ENCODE measurements at places on chromosomes 1 and 21.

GRCh38 chr21:45132841-45133573 is 58.6 kb downstream of the ADARB1 start:
- no peak for DNase-seq
- H3K27ac ChIP-seq = no peak overlapping the region
- H3K27me3 ChIP-seq = no peaks in the 10 kb centered on the region
- H3K4me1 ChIP-seq = no peaks in the 10 kb centered on the region
- H3K36me3 ChIP-seq = no peaks in the 10 kb centered on the region

DNA sequence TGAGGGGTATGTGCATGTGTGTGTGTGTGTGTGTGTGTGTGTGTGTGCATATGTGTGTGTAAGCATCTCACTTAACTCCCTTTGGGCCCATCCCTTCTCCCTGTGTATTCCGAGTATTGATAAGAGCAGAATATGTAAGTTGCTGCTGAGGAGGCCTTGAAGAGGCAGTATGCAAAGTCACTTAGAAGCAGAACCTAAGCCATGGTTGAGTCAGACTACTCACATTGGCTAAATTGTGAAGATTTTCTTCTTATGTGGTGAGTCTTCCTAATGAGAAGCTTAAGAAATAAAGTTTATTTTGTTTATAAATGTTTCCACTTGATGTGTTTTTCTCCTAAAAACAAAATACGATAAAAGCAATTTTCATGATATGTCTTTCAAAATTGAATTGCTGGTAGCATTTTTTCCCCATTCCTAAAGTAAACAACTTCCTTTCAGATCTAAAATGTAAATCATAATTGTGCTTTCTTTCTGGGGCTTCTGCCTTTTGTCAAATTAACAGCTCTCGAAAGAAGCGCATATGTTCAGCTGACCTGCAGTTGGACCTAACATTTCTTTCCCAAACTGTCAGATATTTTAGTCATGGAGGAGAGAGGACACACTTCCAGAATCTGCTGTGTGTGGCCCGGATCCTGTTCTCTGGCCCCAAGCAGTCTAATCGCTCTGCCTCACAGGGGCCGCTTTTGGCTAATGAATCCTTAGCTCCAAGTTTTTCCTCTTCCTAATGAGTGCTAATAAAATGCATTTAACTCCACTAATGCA is 284.0 kb downstream of the DUSP10 start:
- no peak for DNase-seq
- H3K4me1 ChIP-seq = no peaks in the 10 kb centered on the region
- H3K4me3 ChIP-seq = no peak overlapping the region
- H3K27ac ChIP-seq = no peak overlapping the region

- no peaks in the 10 kb centered on the region for H3K27me3 ChIP-seq
- no peak for DNase-seq
- H3K27ac ChIP-seq = peak overlapping the region; percentile 86
- no peak overlapping the region for H3K4me3 ChIP-seq
- H3K36me3 ChIP-seq = no peaks in the 10 kb centered on the region
- H3K4me1 ChIP-seq = peaks cover 5% of the 10 kb centered on the region
Measured at GRCh38 chr1:172003766-172004530, 162.7 kb downstream of the DNM3 start.

DNA sequence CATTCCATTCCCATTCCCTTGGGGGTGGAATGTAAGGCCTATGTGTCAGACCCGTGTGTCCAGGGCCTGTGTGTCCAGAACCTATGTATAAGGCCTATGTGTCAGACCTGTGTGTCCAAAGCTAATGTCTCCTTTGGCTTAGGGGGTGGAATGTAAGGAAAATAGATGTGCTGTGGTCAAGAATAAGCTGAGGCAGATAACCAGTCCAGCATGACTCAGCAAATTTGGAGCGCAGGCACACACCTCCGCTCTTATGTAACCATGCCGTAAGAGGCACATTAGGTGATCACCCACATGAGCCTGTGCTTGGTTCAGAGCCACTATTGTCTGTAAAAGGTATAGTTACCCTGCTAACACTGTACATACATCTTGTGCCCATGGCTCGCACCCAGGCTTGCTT is 150.8 kb upstream of the SGIP1 start:
- no peak overlapping the region for H3K4me3 ChIP-seq
- no peaks in the 10 kb centered on the region for H3K4me1 ChIP-seq
- H3K27ac ChIP-seq = no peak overlapping the region
- no peaks in the 10 kb centered on the region for H3K36me3 ChIP-seq
- no peaks in the 10 kb centered on the region for H3K27me3 ChIP-seq
- DNase-seq = no peak

DNA sequence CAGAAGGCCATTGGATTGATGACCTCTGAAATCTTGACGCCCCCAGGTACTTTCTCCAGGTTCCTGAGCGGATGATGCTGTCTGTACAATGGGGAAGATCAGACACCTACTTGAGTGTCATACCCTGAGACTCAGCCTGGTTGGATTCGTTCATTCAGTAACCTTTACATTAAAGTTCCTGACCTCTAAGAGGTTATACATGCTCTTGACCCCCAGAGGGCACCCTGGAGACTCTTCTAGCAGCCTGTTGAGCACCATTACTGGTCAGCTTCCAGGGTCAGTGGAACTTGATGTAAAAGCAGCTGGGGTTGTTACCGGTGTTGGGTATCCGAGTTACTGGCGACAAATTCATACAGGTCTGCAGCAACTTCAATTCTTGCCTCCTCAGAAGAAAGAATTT is 114.3 kb upstream of the ZNF678 start:
- no peak overlapping the region for H3K27ac ChIP-seq
- H3K4me3 ChIP-seq = no peak overlapping the region
- no peaks in the 10 kb centered on the region for H3K36me3 ChIP-seq
- peaks cover 2% of the 10 kb centered on the region for H3K27me3 ChIP-seq

- no peaks in the 10 kb centered on the region for H3K36me3 ChIP-seq
- H3K27me3 ChIP-seq = no peaks in the 10 kb centered on the region
- no peak for DNase-seq
- no peak overlapping the region for H3K27ac ChIP-seq
Measured at GRCh38 chr1:154524881-154525280, 22.7 kb upstream of the SHE start.

DNA sequence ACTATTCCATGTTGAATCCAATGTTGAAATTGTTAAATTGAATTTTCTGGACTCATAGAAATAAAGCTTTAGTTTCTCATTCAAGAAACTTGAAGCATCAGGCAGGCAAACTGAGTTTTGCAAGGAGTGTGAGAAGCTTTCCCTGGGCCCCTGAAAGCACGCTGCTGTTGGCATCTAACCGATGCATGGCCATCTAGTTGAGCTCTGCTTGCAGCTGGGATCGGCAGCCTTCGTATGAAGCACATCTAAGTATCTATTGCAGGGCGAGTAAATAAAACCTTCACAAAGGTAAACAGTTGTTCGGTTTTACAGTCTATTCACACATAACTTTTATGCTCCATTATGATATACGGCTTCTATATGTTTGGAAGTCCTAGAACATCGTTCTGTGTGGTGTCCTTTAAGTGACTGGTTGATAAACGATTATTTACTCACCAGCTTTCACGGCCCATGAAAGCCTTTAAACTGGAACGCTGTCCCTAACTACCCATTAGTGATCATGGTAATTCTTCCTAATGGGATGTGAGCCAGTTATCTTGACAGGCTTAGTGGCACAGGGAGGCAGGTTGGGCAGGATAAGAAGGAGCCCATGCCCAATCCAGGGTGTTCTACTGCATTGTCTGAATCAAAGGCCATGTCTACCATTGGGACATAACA is 71.7 kb downstream of the SEC16B start:
- H3K27ac ChIP-seq = no peak overlapping the region
- no peak for DNase-seq
- H3K36me3 ChIP-seq = no peaks in the 10 kb centered on the region

DNA sequence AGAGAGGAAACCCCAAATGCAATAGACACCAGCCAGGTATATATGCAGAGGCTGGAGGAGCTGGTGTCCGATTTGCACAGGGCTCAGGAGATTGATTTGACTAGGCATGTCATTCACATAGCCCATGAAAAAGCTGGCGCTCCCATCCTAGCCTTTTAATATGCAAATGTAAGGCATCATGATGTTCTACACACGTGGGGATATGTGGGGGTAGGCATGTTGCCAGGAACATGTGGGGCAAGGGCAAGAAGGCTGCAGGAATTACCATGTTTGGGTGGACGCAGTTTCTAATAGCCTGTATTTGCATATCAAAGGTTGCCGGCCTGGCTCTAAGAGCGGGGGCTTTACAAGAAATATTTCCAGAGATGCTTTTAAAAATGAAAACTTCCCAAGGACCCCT is 11.7 kb upstream of the SH3GLB1 start:
- no peak for DNase-seq
- no peaks in the 10 kb centered on the region for H3K4me1 ChIP-seq
- no peak overlapping the region for H3K4me3 ChIP-seq
- no peak overlapping the region for H3K27ac ChIP-seq
- no peaks in the 10 kb centered on the region for H3K36me3 ChIP-seq

GRCh38 chr1:190320952-190321351 is 156.7 kb downstream of the BRINP3 start:
- H3K36me3 ChIP-seq = no peaks in the 10 kb centered on the region
- H3K27ac ChIP-seq = no peak overlapping the region
- no peaks in the 10 kb centered on the region for H3K27me3 ChIP-seq
- H3K4me1 ChIP-seq = no peaks in the 10 kb centered on the region
- no peak for DNase-seq

DNA sequence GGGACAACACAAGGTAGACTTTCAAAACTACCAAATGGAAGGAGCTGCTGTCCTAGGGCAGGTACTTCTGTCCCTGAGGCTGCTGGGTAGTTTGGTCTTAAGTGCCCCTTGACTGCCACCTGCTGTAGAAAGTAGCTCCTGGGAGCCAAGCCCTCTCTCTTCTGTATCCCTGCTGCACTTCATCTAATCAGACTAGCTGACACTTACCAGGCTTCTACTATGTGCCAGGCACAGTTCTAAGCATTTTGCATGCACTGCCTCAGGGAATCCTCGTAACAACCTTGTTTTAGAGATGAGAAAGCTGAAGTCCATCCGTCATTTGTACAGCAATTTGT is 15.9 kb upstream of the SRSF4 start:
- no peak overlapping the region for H3K4me3 ChIP-seq
- no peak overlapping the region for H3K27ac ChIP-seq
- H3K4me1 ChIP-seq = peaks cover 5% of the 10 kb centered on the region
- DNase-seq = no peak

- no peak for DNase-seq
- no peak overlapping the region for H3K4me3 ChIP-seq
- no peaks in the 10 kb centered on the region for H3K4me1 ChIP-seq
- H3K27ac ChIP-seq = no peak overlapping the region
Measured at GRCh38 chr1:107434361-107434693, 293.5 kb downstream of the NTNG1 start.

GRCh38 chr1:79469139-79469538 is 462.6 kb upstream of the ADGRL4 start:
- H3K4me1 ChIP-seq = no peaks in the 10 kb centered on the region
- no peak overlapping the region for H3K27ac ChIP-seq
- no peaks in the 10 kb centered on the region for H3K27me3 ChIP-seq
- DNase-seq = no peak
